ENCODE measurements at places on chromosomes 13 and 19. TPM values are rescaled to one million over a fixed set of nuclear protein-coding genes. Genes with fewer than 3 reads are reported as not detected.

The NOP53 gene
- 139 TPM for total RNA-seq

The S1PR5 gene
- total RNA-seq: 0.17 TPM

GRCh38 chr19:49666120-49666444, 349 bp downstream of the BCL2L12 start:
- no peak for DNase-seq

GRCh38 chr13:27038323-27038722, 133.3 kb downstream of the USP12 start:
- no peak for DNase-seq

DNA sequence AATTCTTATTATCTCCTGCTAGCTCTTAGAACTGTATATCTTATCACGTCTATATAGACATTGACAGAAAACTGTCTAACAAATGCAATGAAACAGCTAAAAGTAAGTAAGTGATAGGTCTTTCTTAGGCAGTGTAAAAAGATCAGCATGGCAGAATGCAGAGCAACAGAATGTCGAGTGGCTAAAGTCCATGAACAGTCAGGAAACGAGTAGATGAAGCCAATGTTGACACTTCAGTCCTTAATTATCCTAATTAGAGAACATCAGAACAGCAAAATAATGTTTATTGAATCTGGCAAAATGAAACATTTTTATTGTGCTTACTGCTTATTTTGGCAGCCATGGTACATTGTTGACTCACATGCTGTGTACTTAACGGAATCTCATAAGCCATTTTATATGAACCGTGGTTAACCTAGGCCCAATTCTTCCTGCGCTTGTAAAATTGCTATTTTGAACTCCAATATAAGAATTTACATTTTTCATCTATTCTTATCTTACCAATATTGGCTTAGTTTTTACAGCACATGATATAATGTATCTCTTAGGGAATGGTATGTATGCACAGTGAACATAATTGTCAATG, 748.1 kb downstream of the DACH1 start:
- DNase-seq: no peak

DNA sequence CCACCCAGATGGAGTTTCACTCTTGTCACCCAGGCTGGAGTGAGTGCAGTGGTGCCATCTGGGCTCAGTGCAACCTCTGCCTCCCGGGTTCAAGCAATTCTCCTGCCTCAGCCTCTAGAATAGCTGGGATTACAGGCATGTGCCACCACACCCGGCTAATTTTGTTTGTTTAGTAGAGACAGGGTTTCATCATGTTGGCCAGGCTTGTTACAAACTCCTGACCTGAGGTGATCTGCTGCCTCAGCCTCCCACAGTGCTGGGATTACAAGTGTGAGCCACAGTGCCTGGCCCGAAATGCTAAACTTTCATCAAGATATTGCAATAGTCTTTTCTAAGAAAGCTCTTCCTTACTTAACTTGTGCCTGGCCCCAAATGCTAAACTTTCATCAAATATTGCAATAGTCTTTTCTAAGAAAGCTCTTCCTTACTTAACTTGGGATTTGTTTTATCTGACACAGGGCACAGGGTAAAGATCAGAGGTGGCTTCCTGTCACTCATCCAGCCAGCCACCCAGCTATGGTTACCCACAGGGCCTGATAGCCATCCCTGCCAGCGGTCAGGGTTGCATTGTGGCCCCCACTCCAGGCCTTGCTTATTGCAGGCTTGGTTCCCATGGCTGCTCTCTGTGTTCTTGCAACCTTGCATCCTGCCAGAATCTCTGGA, 352.3 kb upstream of the TMTC4 start:
- no peak for DNase-seq

GRCh38 chr19:38662537-38663155, 15.2 kb downstream of the ACTN4 start:
- no peak for DNase-seq

DNA sequence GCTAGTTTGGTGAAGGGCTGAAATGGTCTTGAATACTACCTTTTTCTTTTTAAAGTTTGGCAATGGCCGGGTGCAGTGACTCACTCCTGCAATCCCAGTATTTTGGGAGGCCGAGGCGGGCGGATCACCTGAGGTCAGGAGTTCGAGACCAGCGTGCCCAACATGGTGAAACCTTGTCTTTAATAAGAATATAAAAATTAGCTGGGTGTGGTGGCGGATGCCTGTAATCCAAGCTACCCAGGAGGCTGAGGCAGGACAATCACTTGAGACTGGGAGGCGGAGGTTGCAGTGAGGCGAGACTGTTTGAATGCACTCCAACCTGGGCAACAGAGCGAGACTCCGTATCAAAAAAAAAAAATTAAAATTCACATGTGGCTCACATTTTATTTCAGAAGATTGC, 880 bp upstream of the ZNF723 start:
- DNase-seq: no peak

Data from hepatocyte (in vitro differentiated cells).